AG09319 (cell line): ENCODE measurements at places on chromosomes 6 and 20.

- no peak for DNase-seq
These were observed 254.4 kb upstream of the PMEPA1 start for GRCh38 chr20:57964011-57964862.

GRCh38 chr6:64520050-64520449 is 884.4 kb downstream of the PHF3 start:
- DNase-seq: no peak

GRCh38 chr6:111802720-111803330 is 70.4 kb downstream of the FYN start:
- no peak for DNase-seq

- DNase-seq: no peak
These were observed 62.0 kb downstream of the IYD start for GRCh38 chr6:150430815-150431214.

- peak; percentile 49 for DNase-seq
These were observed 20.9 kb downstream of the MAP1LC3A start for GRCh38 chr20:34579191-34579978.

- DNase-seq: no peak
These were observed 128.2 kb downstream of the GPX5 start for GRCh38 chr6:28653876-28654275.

DNA sequence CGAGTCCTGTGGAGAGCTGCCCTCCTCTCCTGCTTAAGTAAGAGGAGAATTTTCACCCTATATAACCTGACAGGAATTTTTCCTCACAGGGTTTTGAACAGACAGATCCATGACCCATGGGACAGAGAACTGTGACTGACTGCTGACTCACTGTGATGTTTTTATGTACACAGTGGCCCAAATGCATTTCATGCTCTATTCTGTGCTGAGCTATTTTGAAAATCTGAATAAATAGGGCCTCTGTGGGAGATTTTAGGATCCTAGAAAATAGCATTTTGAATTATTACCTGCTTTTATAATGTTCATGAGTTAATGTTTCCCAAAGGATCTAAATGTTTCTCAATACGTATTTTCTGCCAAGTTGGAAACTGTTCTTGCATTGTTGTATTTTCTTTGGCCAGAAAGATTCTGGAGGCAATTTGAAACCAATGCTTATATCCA is 577.4 kb downstream of the HTR1B start:
- no peak for DNase-seq

DNA sequence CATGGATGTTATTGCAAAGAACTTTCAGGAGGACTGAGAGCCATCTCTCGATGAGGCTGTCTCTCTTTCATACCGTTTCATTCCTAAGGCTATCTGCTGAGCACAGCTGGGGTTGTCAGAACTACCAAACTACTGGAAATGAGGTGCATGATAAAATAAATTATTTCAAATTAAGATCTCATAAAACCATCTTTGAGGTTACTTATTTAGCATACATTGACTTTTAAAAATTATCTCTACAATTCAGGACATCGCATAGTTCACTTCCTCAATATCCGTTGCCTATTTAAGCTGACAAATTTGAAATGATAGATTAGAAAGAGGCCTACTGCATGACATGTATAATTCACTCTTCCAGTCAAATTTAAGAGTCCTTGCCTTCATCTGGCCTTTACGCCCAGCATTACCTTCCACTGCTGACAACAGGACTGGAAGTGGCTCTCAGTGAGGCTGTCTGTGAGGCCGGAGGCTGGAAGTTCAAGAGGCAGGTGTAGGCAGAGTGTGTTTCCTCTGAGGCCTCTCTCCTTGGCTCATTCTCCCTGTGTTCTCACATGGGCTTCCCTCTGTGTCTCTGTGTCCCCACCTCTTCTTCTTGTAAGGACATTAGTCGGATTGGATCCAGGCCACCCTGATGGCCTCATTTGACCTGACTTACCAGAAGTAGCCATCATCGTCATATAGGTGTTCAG is 12.8 kb upstream of the DUSP22 start:
- DNase-seq: no peak

- no peak for DNase-seq
These were observed 78.3 kb downstream of the SNX5 start for GRCh38 chr20:17890330-17890729.

DNA sequence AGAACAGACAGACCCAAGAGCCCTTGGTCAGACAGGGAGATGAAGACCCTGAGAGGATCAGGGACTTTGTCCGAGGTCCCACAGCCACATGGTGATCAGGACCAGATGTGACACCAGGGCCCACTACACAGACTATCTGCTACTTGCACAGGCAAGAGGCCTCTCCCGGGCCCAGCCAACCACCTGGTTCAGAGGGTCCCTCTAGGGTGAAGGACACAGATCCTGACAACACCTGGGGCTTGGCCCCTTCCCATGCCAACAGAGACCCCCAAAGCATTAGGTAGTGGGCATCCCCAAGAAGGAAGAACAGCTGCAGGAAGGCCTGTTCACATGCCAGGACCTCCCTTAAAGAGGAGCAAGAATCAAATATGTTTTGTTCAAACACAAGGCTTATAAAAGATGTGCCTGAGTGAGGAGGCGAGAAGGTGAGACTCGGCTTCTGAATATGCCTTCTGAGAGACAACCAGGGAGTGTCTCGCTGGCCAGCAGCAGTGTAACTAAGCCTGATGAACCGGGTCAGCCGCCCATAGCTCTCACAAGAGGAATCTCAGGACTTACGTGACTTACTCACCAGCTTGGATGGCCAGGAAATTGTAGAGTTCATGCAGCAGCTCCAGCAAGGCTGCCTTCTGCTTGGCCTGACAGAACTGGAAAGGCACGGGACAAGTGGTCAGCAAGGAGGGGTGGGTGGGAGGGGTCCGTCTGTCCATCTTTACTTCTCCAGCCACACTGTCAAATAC is 5.0 kb downstream of the LEMD2 start:
- no peak for DNase-seq

DNA sequence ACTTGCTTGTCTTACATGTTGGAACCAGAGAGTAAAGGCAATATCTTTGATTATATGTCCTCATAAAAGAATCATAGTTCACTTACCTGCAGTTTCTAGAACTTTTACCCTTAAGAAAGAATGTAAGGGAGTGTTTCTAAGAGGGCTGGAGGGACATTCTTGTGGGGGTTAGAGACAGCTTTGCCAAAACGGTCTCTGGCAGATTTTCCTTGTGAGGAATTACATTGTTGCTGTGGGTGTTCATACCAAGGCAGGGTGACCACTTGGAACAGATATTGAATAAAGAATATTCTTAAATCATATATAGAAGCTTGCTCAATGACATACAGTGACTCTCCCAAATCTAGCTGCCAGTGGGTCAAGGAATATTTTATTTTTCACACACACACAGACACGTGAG is 517.6 kb upstream of the SOX4 start:
- DNase-seq: no peak

DNA sequence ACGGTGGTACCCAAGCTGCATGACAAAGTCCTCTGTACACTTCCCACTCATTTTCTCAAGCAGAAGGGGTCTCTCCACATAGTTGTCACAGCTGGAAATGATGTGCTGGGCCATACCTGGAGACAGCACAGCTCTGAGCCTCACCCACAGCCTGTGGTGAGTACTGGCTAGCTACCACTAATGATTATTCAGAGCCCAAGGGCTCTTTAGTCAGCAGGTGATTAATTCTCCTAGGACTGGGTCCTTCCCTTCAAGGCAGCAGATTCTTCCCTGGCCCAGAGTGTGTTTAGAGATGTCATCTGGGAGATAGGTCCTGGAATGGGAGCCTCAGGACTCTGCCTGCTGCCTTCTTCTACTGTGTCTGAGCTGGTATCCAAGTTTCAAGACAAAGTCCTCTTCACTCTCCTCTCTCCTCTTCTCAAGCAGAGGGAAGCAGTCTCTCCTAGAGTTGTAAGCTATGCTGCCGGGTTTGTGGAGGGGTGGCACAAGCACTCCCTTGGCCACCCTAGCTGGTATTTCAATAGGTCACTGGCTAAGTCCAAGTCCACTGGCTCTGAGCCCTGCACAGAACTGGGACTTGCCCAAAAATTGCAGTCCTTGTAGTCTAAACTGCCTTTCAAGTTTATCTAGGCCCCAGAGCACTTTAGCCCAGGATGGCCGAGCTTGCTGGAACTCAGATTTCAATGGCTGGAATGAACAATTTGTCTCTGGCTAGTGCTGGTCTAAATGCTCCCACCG is 49.8 kb upstream of the VGLL2 start:
- no peak for DNase-seq

DNA sequence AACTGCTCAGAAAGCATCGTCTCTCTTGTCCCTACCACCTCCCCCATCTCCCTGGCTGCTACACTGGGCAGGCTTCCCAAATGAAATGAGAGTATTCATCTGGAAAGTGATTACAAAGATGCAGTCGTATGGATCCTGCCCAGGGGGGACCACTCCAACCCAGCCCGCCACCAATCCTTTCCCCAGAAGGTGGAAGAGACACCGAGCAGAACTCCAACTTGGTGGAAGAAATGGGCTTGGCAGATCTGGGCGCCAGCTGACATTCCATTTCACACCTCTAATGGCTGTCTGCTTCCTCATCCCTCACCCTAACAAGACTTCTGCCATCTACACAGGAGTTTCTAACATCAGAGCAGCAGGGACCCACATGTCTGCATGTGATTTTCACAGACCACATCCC is 12.7 kb downstream of the PKHD1 start:
- no peak for DNase-seq

DNA sequence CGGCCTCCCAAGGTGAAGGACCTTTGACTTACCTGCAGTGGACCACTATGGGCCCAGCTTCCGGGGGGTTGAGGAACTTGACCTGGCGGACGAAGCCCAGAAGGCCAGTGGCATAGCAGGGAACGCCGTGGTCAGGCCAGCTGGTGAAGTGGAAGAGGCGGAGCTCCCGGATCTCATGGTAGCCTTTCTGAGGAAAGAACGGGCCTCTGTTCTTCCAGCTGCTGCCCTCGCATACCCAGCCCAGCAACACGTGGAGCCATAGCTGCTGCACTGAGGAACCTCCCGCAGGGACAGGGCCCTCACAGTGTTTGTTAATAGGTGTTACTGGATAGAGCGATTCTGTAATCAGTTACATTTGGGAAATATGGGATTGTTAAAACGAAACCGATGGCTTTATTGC is 492.1 kb upstream of the CHD6 start:
- no peak for DNase-seq

DNA sequence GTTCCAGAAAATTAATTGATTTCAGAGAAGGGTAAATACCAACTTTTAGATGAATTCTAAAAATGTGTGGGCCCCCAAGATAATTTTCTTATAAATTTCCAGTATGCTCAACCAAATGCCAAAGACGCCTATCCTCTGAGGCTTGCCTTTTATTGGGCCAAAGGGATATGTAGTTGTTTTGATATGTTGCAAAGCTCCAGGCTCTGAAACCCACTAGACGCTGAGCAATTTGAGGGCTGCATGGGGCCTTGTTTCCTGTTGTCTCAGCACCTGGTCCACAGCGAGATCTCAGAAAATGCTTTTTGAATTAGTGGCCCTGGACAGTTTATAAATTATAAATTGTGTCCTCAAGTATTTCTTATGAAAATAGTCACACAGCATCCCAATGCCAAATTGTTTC is 397.2 kb downstream of the SAMD5 start:
- DNase-seq: no peak

DNA sequence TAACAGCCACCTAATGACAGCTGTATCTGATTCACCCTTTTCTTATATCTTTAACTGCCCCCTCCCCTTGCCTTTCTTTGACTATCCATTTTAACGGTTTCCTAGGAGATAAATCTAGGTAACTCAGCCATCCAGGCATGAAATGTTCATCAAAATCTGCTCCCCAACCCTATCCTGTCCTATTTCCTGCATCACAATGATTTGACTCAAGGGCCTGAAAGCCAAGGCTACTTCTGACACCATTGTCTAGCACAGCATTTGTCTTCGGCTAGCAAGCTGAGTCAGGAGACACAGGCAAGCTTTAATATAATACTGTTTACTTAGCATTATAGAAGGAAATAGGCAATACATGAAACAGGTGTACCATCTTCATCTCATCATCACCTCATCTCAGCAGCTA is 31.6 kb upstream of the MANEA start:
- no peak for DNase-seq

- no peak for DNase-seq
These were observed 8.2 kb upstream of the STMND1 start for GRCh38 chr6:17093686-17094085.

- no peak for DNase-seq
These were observed 823.4 kb upstream of the GJE1 start for GRCh38 chr6:141309295-141309694.
